ENCODE measurements at places on chromosomes 3 and 15.

- no peak for DNase-seq
Observed at GRCh38 chr3:123834631-123835030, 49.5 kb downstream of the MYLK start.

GRCh38 chr15:30929982-30930381, 26.3 kb downstream of the FAN1 start:
- no peak for DNase-seq

- DNase-seq: no peak
Observed at GRCh38 chr3:189353988-189354889, 182.5 kb downstream of the TPRG1 start.

DNA sequence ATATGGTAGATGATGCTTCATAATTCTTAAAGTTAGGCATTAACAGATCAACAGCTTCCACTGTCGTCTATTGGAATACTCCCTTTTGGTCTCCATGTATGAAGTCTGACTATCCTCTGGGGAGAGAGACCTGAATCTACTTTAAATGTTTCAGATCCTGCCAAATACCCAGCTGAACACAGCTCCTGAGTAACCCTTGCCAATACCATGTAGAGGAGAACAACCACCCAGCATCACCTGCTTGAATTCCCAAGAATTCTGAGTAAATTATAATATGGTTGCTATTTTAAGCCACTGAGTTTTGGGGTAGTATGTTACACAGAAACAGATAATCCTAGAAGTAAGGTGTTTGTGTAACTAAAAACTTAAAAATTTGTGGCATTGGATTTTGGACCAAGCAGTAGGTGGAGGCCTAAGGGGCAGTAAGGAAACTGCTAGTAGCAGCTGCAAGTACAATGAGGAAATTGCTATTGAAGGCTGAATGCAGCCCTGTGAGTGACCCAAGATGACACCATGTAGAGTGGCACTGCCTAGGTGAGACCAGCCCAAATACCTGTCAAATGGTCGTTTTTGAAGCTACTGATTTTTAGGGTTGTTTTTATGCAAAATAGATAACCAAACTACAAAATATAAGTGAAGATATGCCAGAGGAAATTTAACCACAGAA, 30.9 kb downstream of the NRG4 start:
- DNase-seq: no peak

DNA sequence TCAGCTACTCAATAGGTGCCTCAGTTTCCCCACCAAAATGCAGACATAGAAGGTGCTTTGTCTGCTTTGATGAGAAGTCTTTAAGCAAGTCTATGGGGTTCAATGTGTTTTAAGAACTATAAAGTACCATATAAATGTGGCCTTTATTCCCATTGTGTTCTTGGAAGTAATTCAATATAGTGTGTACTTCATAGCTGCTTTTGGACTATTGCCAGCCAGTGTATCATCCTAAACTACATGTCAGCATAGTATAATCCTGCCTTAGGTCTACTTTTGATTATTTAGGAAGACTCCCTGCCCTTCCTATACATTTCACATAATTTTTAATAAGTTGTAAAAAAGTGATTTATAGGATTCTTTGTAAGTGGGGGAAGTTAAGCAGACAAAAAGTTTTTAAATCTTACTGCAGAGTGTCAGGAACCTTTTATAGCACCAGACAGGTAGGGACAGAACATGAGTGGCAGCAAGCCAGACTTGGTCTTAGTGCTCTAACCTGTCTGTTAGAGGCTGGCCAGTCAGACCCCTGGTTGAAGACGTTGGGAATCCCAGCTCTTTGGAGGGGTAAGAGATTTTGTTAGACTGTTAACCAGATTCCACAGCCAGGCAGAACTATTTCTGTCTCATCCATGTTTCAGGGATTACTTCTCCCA, 48.4 kb downstream of the MLH1 start:
- DNase-seq: no peak

- DNase-seq: no peak
Observed at GRCh38 chr3:140848666-140849065, 93.0 kb upstream of the SLC25A36 start.

DNA sequence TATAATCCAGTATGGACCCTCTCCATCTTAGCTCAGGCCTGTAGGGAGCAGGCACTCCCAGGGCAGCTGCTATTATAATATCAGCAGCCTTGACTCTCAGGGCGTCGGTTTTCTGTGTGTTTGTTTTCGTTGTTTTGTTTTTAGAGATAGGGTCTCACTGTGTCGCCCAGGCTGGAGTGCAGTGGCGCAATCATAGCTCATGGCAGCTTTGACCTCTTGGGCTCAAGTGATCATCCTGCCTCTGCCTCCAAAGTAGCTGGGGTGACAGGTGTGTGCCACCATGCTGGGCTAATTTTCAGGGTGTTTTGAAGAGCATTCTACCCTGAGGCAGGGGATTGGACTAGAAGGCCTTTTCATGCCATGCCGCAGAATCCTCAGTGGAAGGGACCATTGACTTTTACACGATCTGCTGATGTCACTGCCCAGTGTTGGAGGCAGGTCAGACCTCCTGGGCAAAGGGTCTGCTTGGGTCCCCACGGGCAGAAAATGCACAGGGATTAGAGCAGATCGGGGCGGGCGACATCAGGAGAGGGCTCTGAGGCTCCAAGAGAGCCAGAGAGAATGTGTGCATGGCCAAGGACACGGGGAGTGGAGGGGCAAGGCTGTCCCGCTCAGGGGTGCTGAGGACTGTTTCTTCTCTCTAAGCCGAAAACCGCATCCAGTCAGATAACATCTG, 7.8 kb downstream of the MELTF start:
- no peak for DNase-seq

- DNase-seq: no peak
Observed at GRCh38 chr3:23611737-23612295, 193.9 kb upstream of the UBE2E1 start.

GRCh38 chr3:9861201-9861600, 17.4 kb upstream of the RPUSD3 start:
- DNase-seq: no peak

DNA sequence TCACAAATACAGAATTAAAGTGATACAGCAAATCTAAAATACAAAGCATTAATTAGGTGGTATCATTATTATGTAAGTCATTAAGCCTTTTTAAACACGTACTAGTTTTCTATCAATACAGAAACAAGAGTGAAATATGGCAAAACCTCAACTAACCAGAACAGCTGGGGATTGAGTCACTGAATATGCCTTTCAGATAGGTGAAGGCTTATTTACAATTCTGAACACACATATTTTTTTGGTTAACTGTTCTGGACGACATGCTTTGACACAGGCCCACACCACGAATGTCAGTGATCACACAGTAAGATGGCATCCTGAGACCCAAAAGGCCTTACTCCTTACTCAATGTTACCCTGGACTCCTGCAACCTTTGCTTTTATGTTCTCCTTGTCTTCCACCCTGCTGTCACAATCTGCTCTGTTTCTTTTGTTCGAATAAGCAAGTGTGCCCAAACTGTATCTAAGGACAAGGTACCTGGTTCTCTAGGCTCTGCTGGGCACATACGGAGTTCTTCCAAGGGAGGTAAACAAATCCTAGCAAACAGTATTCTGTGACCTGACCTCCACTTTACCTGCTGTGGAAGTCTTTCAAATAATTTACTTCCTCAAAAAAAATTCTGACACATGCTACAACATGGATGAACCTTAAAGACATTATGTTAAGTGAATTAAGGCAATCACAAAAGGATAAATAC, 7.0 kb downstream of the SFMBT1 start:
- DNase-seq: no peak

DNA sequence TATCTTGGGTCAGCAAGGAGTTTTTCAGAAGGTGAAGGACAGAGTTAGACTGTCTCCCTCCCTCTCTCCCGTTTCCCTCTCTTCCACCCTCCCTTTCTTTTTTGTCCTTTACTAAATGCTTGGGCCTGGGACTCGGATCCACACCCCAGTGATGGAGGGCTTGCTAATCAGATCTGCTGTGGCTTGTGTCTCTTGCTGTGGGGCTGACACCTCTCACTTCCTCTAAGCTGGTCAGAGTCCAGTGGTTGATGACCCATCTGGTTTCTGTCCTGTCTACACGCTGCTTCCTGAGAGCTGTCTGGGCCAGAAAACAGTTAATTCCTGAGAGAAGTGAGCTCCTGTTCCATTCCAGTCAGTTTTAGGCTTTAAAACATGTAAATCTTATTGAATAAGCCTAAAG, 849 bp downstream of the TRAK1 start:
- DNase-seq: no peak

GRCh38 chr3:106251160-106251892, 382.5 kb upstream of the CBLB start:
- no peak for DNase-seq

DNA sequence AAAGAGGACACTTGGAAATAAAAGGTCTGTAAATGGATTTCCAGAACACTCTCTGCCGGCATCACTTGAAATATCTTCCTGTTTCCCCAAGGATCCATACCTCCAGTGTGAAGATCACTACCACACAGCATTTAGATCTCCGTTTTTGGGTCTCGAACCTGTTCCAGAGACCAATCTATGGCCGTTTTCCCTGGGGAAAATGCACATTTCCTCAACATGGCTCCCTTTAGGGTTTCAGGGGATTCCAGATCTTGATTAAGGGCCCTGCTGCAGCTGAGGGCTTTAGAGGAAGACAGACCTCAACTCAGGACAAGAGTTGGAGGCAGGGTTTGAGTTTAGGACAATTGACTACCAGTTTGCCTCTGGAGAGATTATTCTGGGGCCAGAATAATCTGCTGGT, 2.1 kb downstream of the CTSH start:
- no peak for DNase-seq

- no peak for DNase-seq
Observed at GRCh38 chr3:29100292-29100691, 180.6 kb upstream of the RBMS3 start.

- no peak for DNase-seq
Observed at GRCh38 chr3:11001020-11001657, 8.6 kb downstream of the SLC6A1 start.

GRCh38 chr3:119690043-119690656, 12.7 kb upstream of the CFAP91 start:
- no peak for DNase-seq

DNA sequence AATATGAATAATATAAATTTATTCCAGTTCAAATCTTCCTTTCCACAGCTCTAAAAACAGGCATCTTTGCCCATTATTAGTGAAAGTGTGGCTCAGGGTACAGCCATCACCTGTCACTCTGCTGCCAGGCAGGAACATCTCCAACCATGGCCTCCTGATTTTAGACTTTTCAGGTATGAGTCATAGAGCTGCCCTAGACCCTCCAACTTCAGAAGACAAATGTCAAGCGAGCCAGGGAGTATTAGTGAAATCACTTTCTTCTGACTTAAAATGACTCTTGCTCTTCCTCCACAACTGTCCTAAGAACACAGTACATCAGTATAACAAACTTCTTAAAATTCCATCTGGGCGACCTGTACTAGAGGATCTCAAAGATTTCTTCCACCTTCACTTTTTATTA, 78.1 kb upstream of the AKAP13 start:
- no peak for DNase-seq

DNA sequence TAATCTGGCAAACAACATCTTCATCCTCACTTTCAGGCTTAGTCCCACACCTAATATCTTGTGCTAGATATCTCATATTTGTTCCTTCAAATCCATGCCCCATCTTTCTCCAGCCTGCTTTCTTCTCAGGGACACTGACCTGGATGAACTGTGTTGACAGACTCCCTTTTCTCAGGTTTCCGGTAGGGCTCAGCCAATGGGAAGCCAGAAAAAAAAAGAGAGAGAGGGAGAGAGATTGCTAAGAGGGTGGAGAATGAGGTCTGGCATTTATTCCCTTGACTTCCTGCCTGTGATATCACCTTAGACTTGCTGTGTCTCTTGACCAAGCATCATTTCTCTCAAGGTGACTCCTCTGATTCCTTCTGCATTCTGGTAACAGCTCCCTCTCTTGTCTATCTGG, 145.6 kb upstream of the ABI3BP start:
- no peak for DNase-seq

- DNase-seq: no peak
Observed at GRCh38 chr15:51348688-51349087, 7.2 kb downstream of the GLDN start.

- DNase-seq: no peak
Observed at GRCh38 chr15:76184650-76185035, 124.9 kb downstream of the TMEM266 start.

- no peak for DNase-seq
Observed at GRCh38 chr3:177721864-177722785, 524.8 kb upstream of the TBL1XR1 start.

GRCh38 chr3:144590854-144591253, 619.2 kb downstream of the DIPK2A start:
- DNase-seq: no peak

DNA sequence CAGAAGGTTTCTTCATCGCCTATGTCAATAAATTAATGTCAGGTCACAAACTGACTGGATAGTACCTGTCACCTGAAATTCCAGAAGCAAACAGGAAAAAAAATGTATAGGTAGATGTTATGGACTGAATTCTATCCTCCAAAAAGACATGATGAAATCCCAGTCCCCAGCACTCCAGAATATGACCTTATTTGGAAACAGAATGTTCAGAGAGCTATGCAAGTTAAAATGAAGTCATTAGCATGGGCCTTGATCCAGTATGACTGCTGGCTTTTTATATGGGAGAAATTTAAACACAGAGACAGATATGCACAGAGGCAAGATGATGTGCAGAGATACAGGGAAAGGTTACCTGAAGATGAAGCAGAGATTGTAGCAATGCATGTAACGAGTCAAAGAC, 953.4 kb downstream of the ZPLD1 start:
- DNase-seq: no peak

DNA sequence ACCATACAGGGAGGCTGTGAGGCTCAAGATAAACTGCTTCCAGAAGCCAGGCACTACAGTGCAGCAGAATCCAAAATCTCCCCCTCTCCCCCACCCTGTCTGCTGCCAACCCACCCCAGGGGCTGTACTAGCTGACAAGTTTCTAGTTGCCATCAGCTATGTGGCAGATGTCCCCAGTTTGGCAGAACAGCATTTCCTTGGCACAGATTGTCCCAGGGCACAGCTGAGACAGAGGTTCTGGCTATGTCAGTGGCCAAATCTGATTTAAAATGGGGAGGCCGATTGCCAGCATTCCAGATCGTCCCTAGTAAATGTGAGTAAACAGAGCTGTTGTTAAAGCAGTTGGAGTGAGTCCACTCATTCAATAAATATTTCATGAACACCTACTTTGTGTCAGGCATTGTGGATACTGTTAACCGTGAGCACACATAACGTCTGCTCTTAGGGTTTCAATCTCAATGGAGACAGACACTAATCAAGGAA, 28.0 kb upstream of the CCDC174 start:
- DNase-seq: no peak

DNA sequence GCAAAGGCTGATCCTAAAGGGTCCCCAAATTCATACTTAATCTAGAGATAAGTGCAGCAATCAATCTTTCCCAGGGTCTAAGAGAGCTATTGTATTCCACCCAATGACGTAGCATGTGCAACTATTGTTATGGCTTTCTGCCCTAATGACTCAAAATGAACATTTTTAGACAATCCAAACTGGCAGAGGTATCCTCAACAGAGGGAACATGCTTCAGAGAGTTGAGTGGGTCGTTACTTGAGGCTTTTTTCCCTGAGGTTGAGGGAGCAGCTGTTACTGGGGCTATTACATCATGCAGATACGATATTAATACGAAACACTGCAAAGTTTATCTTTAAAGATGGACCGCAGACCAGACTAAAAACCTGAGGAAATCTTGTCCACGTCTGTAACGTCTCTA, 278.3 kb upstream of the WNT5A start:
- no peak for DNase-seq
